ENCODE measurements at places on chromosomes 1 and 21.

- no peak for DNase-seq
Measured at GRCh38 chr1:51752073-51752948, 126.2 kb downstream of the NRDC start.

DNA sequence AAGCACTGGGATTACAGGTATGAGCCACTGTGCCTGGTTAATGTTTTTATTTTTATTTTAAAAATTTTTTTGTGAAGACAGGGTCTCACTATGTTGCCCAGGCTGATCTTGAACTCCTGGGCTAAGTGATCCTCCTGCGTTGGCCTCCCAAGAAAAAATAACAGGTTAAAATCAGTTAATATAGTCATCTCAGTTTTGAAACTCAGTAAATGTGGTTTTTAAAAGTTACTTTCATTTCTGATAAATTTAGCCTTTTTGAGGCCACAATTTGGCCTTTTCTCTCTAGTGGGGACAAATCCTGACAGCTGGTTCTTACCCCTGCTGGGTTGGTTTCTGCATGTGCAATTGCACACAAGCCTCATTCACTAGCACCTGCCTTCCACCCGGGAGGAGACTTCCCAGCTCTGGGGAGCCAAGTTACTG, 13.3 kb downstream of the PMF1 start:
- DNase-seq: no peak

- no peak for DNase-seq
Measured at GRCh38 chr1:108190001-108190634, 10.0 kb downstream of the SLC25A24 start.

- DNase-seq: no peak
Measured at GRCh38 chr1:53982763-53983104, 35.3 kb downstream of the LDLRAD1 start.

DNA sequence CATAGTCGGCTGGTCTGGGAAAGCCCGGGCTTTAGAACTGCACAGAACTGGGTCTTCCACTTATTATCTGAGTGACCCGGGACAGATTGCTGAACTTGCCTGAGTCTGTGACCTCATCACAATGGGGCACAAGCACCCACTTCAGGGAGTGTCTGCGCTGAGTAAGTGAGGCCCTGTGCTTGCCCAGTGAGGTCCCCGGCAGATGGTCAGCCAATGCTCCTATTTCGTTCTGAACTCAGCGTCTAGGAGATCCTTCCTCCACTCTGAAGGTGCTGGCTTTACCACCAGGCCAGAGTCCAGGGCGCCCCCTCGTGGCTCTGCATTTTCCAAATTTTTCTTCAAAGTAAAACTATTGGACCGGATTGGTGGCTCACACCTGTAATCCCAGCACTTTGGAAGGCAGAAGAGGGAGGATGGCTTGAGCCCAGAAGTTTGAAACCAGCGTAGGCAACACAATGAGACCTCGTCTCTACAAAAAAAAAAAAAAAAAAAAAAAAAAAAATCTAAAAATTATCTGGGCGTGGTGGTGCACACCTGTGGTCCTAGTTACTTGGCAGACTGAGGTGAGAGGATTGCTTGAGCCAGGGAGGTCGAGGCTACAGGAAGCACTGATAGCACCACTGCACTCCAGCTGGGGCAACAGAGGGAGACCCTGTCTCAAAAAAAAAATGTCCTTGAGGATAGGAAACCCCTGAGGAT, 61.7 kb downstream of the FCRL5 start:
- peak; percentile 57 for DNase-seq

DNA sequence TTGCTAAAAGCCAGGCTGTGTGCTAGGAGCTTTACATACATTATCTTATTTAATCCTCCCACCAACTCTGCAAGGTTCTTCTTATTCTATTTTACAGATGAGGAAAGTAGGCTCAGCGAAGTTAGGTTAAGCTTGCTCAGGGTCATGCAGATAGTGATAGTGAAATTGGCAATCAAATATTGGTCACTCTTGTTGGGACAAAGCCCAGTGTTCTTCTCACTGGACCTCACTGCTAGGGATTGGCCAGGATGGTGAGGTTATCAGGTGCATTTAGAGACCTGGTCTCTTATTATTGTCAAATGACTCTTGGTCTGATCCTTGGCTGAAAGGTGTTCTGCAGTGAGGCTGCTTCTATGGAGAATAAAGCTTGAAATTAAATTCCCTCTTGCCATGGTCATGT, 145.1 kb downstream of the CNIH3 start:
- no peak for DNase-seq

DNA sequence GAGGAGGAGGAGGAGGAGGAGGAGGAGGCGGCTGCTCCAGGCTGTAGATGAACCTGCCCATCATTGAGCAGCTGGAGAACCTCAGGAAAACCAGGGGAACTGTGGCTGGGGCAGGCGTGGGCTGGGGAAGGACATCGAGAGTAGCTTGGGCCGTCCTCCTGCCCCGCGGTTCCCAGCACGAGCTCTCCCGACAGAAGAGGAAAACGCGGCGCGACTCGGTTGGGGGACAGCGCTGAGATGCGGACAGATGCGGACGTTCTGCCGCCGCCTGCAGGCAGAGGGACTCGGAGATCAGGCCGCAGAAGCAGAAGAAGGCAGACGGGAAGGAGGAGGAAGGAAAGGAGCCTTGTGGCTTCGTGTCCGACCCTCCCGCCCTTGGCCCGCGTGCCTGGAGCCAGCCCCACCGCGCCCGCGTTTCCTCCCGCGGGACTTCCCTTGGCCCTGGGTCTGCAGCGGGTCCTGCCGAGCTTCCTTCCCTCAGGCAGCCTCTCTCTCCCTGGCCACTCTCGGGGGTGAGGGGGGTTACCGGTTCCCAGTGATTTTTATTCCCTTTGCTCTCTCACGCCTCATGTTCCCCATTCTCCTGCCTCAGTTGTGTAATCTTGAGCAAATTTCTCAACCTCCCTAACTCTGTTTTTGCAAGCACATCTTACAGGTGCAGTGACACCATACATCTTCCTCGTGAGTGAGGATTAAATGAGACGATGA, 1.7 kb upstream of the TNFRSF9 start:
- DNase-seq: peak; percentile 46

DNA sequence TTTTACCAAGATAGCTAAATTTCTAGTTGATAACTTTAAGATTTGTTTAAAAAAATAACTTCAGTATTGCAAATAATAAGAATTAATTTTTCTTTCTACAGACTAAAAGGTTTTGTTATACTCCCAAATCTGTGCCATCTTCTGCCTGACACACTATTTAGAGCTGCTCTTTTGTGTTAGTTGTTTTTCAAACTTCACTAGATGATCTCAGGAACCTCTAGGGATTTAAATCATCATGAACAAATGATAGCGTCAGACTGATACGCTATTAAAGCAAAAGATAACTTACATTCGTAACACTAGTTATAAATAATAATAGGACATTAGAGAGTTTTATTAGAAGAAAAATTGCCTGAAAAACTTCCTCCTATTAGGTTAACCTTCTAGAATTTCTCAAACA, 243.1 kb upstream of the CXADR start:
- no peak for DNase-seq

DNA sequence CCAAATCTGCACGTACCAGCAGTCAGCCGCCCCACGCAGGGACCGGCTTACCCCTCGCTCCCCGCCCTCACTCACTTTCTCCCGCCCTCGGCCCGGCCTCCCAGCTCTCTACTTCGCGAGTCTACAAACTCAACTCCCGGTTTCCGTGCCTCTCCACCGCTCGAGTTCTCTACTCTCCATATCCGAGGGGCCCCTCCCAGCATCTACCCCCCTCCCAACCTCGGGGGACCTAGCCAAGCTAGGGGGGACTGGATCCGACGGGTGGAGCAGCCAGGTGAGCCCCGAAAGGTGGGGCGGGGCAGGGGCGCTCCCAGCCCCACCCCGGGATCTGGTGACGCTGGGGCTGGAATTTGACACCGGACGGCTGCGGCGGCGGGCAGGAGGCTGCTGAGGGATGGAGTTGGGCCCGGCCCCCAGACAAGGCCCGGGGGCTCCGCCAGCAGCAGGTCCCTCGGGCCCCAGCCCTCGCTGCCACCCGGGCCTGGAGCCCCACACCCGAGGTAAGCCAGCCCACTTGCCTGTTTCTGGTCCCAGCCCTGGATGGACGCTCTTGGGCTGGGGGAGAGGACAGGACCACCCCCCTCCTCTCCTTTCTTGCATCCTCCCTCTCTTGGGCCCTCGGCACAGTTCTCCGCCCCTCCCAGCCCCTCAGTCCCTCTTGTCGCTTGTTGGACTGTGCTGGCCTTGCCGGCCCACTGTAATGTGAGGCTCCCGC, at the start of gene ARTN:
ARTN (plus strand) TSS at position 416 of the 715 bp plus-strand sequence. CDS start 1,856 bp downstream, outside the sequence.
- no peak for DNase-seq

GRCh38 chr1:192160196-192160595, 1.9 kb downstream of the RGS18 start:
- DNase-seq: no peak

DNA sequence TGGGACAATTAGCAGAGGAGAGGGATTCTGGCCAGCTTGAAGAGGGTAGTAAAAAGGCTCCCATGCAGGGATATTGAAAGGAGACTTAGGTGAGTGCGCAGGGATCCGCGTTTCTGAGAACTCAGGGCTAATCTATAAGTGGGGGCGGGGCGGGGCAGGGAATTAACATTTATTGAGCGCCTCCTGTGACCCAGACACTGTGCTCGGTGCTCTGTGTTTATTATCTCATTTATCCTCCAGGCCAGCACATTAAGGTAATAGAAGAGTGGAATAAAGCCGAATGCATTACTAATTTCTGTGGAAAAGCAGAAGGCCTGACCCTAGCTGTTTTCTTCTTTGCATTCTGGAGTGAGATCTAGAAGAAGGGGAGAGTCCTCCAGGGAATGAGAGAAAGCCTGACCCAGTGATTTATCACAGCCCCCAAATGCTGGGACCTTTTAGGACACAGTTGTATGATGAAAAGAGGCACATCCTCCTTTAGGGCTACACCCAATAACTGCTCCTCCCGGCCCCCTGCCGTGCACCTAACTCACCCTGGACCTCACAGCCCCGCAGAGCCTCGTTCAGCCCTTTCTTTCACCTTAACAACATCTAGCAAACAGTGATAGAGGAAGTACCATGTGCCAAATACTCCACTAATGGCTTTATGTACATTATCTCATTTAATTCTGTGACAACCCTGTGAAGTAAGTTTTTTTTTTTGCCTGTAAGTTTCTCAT, 317.6 kb downstream of the PBX1 start:
- DNase-seq: no peak

DNA sequence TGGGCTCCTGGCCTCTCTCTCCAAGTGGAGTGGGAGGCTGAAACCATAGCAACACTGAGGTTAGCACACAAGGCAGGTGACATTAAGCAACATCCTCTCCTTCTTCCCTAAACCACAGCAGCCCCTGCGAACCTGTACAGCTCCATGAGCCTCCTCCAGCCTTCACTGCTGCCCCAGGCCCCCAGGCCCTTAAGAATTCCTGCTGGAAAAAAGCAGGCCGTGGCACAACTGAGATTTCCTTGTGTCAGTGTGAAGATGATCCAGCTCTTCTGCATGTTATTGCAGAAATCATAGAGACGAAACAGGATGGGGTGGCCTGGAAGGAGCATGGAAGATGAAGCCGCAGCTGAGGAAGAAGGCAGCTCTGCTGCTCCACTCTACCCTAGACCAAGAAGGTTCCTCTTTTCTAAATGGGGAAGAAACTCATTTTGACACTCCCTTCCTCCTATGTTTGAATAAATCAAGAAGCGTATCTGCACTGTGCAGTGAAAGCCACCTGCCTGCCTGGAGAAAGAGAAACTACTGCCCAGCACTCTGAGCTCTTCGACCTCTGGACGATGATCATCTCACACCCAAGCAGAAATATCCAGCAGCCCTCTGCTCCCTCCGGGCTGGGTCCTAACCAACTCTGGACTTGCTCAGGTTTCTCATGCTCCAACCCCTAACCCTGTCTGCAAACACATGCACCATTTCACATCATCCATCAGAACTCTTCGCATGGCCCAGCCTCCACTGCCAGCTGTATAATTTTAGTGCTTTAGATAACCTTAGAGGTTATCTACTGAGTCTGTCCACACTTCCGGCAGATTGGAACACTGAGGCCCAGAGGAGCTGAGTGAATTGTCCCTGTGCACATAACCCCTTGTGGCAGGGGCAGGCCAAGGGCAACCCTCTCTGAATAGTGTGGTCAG, 20.7 kb downstream of the SH3BP5L start:
- no peak for DNase-seq

DNA sequence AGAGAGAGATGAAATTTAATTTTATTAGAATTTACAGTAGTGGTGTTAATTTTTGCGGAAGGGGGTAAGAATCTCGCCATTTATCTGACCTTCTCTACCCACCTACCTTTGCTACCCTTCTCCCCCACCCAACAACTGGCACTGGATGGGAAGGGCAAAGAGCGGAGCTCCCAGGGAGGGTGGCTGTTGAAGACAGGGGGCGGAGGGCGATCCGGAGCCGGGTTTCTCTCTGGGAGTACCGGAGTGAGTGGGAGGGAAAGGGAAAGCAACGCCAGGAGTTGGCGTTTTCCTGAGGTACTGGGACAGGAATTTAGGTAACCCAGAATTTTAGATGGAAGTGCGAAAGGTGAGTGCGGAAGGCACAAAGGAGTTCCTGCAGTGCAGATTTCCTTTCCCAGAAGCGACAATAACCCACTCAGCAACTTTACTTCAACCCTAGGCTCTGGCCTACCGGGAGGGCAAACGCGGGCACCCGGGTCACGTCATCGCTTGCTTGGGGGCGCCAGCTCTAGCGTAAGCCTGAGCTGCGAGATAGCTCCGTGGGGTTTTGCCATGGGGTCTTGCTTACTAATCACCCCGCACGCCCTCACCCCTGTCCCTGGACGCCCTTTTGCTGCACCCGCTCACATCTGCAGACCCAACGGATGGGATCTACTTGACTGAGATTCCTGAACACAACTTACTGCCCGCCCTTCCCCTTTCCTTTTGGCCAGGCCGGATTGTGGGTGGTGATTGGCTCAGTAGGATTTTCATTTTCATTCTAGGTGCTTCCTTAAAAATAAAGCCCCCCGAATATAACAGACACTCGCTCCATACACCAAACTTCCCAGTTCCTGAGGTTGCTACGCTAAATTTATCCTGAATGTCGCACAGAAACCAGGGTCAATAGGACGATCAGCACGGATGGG, 413.0 kb upstream of the ESRRG start:
- DNase-seq: no peak

DNA sequence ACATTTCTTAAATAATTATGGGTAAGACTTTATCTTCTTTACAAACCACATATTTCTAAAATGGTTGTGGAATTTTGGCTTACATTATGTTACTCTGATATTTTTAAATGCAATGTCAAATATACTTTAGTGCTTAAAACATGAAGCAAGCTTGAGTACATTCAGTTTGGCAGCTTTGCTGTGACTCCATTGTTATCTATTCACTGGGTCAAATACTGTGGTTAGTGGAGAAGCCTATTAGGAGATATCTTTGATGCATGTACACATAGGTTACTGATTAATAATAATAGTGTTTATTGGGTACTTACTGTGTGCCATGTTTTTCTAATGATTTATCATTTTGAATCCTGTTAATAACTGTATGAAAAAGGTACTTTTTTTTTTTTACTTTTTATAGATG, 520.4 kb upstream of the B3GALT2 start:
- DNase-seq: no peak
